ENCODE measurements at places on chromosomes 1 and 21.

DNA sequence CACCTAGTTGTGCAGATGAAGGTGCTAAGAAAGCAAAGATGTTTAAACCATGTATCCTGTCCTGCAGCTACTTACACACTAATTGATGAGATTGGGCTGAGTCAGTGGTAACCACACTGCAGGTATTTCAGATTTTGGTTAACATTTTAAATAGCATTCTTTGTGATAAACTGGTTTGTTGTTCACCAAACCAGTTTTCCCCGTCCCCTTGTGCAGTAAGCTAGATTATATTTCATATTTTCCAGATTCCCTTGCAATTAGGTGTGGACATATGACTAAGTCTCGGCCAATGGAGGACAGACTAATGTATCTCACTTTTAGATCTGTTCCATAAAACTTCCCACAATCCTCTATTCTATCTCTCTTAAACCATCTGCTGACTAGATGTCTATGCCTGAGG is 320.4 kb downstream of the RWDD3 start:
- no peak overlapping the region for H3K27ac ChIP-seq
- DNase-seq: no peak
- no peaks in the 10 kb centered on the region for H3K4me1 ChIP-seq
- no peaks in the 10 kb centered on the region for H3K36me3 ChIP-seq
- no peaks in the 10 kb centered on the region for H3K27me3 ChIP-seq

DNA sequence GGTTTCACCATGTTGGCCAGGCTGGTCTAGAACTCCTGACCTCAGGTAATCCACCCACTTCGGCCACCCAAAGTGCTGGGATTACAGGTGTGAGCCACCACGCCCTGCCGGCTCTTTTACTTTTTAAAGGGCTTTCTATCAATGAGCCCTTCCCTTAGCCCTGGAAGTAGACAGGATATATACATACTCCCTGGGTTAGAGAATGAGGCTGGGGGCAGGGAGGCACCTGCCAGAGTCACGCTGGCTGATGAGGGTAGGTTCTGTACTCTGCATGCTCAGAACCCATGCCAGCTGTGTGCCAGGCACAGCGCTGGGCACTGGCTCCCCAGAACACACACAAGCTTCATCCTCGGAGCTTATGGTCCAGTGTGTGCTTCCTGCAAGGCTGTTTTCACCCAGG is 113.6 kb upstream of the IPO9 start:
- peaks cover 5% of the 10 kb centered on the region for H3K4me1 ChIP-seq
- DNase-seq: no peak
- H3K4me3 ChIP-seq: no peak overlapping the region
- H3K36me3 ChIP-seq: no peaks in the 10 kb centered on the region
- peak overlapping the region; percentile 37 for H3K27ac ChIP-seq
- no peaks in the 10 kb centered on the region for H3K27me3 ChIP-seq

- no peaks in the 10 kb centered on the region for H3K4me1 ChIP-seq
- H3K36me3 ChIP-seq: no peaks in the 10 kb centered on the region
- no peaks in the 10 kb centered on the region for H3K27me3 ChIP-seq
- no peak overlapping the region for H3K27ac ChIP-seq
- no peak overlapping the region for H3K4me3 ChIP-seq
- no peak for DNase-seq
Measured at GRCh38 chr1:111099289-111099688, 40.6 kb downstream of the DRAM2 start.

GRCh38 chr21:42768324-42769121 is 110.8 kb downstream of the WDR4 start:
- no peak overlapping the region for H3K27ac ChIP-seq
- no peaks in the 10 kb centered on the region for H3K4me1 ChIP-seq
- no peak for DNase-seq
- no peaks in the 10 kb centered on the region for H3K36me3 ChIP-seq
- no peak overlapping the region for H3K4me3 ChIP-seq

DNA sequence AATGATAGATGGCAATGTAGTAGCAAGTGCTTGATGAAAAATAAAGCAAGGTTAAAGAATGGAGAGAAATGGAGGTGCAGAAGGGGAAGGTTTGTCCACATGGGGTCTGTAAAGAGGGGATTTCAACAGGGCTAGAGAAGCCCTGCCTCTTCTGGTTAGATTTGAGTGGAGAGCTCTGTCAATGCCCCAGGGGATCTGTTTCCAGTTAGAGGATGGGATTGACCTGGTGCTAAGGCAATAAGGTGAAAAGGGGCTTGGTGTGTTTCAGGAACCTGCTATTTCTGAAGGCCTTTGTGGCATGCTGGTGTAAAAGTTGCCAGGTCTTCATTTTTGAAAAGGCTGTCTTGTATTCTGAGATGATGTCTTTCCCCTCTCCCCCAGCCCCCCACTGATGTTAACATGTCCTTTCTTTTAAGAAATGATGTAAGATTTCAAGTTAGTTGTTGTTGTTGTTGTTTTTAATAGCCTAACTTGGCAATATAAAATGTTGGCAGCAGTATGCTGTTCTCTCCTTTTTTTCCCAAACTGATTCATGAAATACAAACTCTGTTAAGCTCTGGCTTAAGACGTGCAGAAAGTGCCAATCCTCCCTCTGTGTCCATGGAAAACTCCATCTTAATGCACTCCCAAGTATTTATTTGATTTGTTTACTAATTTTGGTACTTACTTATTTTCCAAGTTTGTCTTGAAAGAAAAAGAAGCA is 370.3 kb upstream of the ADGRL2 start:
- no peak for DNase-seq
- H3K27ac ChIP-seq: no peak overlapping the region
- H3K4me1 ChIP-seq: no peaks in the 10 kb centered on the region
- no peaks in the 10 kb centered on the region for H3K36me3 ChIP-seq

- H3K27me3 ChIP-seq: no peaks in the 10 kb centered on the region
- H3K36me3 ChIP-seq: no peaks in the 10 kb centered on the region
- H3K4me3 ChIP-seq: no peak overlapping the region
Measured at GRCh38 chr1:3329640-3330281, 124.7 kb upstream of the ARHGEF16 start.

- no peak for DNase-seq
- H3K4me1 ChIP-seq: no peaks in the 10 kb centered on the region
- no peak overlapping the region for H3K4me3 ChIP-seq
- no peaks in the 10 kb centered on the region for H3K27me3 ChIP-seq
- H3K36me3 ChIP-seq: no peaks in the 10 kb centered on the region
Measured at GRCh38 chr1:243738020-243738419, 112.0 kb downstream of the AKT3 start.

DNA sequence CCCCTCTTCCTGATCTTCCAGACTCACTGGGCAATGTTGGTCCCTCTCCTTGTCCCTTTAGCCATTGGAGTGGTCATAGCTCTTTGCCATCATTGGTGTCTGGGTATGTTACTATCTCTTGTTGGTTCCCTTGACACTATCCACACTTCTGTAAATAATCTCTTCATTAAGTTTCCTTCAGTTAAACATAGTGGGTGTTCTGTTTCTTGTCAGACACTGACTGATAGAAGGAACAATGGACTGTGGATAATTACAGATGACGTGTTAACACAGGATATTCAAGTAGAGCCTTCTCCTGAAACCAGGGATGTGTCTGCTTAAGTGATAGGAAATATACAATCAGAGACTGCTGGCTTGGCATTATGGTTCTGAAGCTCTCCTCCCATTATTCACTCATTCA is 458.3 kb upstream of the USP24 start:
- peaks cover 7% of the 10 kb centered on the region for H3K4me1 ChIP-seq
- H3K27ac ChIP-seq: no peak overlapping the region
- no peaks in the 10 kb centered on the region for H3K27me3 ChIP-seq
- H3K36me3 ChIP-seq: no peaks in the 10 kb centered on the region
- no peak for DNase-seq

- peaks cover 23% of the 10 kb centered on the region for H3K36me3 ChIP-seq
- H3K4me1 ChIP-seq: no peaks in the 10 kb centered on the region
- H3K27me3 ChIP-seq: no peaks in the 10 kb centered on the region
- no peak for DNase-seq
- H3K4me3 ChIP-seq: no peak overlapping the region
Measured at GRCh38 chr1:19122668-19123067, 87.4 kb downstream of the UBR4 start.

DNA sequence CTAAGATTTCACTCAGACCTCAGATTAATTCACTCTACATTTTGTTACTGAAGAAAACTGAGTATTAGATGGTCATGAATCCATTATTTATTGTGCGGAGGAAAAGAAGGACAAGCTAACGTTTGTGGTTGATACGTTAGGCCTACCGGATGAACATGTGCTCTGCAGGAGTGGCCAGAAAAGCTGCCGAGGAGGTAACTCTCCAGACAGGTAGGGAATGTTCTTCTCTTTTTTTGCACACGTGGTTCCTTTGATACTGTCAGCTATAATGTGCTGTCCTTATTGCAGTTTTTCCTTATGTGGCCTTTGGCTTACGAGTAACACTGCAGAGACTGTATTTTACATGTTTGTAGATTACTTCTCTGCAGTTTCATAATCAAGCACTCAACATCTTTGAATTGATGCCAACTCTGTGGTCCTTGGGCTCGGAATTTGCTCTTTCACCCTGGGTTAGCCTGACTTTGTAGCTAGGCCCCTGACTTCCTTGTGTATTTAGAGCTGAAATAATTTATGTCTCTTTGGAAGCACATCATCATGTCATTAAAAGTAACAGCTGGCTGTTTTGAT is 13.6 kb downstream of the MTR start:
- H3K27ac ChIP-seq: no peak overlapping the region
- H3K4me1 ChIP-seq: no peaks in the 10 kb centered on the region
- no peaks in the 10 kb centered on the region for H3K27me3 ChIP-seq

DNA sequence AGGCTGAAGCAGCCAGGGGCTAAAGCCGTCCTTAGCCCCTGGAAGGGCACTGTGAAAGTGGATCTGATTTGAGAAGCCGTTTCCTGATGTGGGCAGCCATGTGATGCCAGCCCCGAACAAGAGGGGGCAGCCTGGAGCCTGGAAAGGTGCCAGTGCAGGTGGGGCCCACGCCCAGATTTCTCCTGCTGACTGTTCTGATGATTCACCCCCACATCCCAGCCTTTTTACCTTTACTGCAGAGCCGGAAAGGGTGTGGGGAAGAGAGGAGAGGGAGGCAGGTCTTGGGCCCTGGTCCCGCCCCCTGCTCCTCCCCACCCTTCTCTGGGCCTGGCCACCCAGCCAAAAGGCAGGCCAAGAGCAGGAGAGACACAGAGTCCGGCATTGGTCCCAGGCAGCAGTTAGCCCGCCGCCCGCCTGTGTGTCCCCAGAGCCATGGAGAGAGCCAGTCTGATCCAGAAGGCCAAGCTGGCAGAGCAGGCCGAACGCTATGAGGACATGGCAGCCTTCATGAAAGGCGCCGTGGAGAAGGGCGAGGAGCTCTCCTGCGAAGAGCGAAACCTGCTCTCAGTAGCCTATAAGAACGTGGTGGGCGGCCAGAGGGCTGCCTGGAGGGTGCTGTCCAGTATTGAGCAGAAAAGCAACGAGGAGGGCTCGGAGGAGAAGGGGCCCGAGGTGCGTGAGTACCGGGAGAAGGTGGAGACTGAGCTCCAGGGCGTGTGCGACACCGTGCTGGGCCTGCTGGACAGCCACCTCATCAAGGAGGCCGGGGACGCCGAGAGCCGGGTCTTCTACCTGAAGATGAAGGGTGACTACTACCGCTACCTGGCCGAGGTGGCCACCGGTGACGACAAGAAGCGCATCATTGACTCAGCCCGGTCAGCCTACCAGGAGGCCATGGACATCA is at the start of gene SFN:
Gene SFN, plus strand, starts transcription at position 369 of the 904 bp plus-strand sequence. Its CDS starts 64 bp downstream, at position 433.
- H3K27me3 ChIP-seq: no peaks in the 10 kb centered on the region
- no peak within 1 kb of the TSS for H3K4me3 ChIP-seq
- H3K27ac ChIP-seq: no peak within 1 kb of the TSS
- H3K4me1 ChIP-seq: no peaks in the 10 kb centered on the region

GRCh38 chr1:164559342-164560051 is 513 bp downstream of the PBX1 start:
- peak; percentile 60 for DNase-seq
- H3K4me3 ChIP-seq: peak overlapping the region; percentile 95
- H3K27ac ChIP-seq: peak overlapping the region; percentile 51
- peaks cover 2% of the 10 kb centered on the region for H3K4me1 ChIP-seq
- H3K36me3 ChIP-seq: no peaks in the 10 kb centered on the region

DNA sequence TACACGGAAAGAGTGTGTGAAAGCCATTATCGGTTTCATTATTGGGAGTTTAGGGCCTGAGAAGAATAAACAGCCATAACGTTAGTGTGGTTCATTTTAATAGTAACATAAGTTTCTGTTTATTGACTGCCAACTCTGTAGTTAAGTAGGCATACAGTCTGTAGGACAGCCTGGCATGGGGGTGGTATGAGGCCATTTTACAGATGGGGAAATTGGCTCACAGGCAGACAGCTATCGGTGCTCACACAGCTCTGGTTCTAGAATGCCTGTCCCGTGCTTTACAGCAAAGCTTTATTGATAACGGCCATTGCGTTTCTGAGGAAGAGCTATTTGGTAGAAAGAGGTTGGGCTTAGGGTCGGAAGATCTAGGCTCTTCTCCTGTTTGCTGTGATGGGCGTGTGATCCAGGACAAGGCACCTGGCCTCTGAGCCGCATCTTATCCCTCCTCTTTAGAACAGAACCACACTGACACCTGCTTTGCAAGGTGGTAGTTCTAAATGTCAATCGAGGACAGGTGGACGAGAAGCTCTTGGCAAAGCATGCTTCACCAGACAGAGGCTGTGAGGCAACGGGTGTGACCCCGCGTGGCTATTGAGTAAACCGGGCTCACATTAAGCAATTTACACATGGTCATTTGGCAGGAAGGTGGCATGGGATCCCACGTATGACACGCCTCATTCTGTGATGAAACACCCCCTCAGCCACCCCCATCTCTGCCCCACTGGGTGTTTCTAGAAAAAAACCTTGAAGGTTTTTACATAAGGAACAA is 14.9 kb downstream of the ETS2 start:
- H3K27ac ChIP-seq: peak overlapping the region; percentile 81
- no peak for DNase-seq
- H3K36me3 ChIP-seq: peaks cover 23% of the 10 kb centered on the region

DNA sequence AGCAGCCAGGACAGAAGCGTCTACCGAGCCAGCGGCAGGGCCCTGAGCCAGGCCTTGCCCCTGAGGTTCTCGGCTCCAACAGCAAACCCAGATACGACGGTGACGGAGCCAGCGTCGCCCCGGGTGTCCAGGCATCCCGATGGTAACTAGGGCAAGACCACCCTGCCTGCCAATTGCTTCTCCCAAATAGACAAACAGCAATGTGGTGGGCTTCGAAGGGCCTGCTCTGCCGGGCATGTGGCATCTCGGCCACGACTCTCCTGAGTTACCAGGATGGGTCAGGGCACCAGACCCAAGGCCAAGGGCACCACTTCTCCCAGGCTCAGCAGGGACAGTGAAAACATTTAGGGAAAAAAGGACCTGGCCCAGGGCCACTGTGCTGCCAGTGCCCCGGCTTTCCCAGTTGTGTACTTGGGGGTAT is 3.2 kb upstream of the ACTRT2 start:
- H3K4me1 ChIP-seq: no peaks in the 10 kb centered on the region
- DNase-seq: peak; percentile 71
- no peaks in the 10 kb centered on the region for H3K36me3 ChIP-seq
- no peak overlapping the region for H3K27ac ChIP-seq
- no peak overlapping the region for H3K4me3 ChIP-seq

- no peak overlapping the region for H3K4me3 ChIP-seq
- no peaks in the 10 kb centered on the region for H3K27me3 ChIP-seq
- peaks cover 6% of the 10 kb centered on the region for H3K4me1 ChIP-seq
- DNase-seq: no peak
- H3K27ac ChIP-seq: no peak overlapping the region
- H3K36me3 ChIP-seq: no peaks in the 10 kb centered on the region
Measured at GRCh38 chr1:115400891-115401290, 62.8 kb upstream of the NGF start.
